SK-N-SH treated with all-trans-retinoic acid at 6 μM for 48 hours (cell line): ENCODE measurements at places on chromosomes 16 and 17.

- ATAC-seq = no peak
Observed at GRCh38 chr17:14437176-14437575, 136.3 kb downstream of the HS3ST3B1 start.

DNA sequence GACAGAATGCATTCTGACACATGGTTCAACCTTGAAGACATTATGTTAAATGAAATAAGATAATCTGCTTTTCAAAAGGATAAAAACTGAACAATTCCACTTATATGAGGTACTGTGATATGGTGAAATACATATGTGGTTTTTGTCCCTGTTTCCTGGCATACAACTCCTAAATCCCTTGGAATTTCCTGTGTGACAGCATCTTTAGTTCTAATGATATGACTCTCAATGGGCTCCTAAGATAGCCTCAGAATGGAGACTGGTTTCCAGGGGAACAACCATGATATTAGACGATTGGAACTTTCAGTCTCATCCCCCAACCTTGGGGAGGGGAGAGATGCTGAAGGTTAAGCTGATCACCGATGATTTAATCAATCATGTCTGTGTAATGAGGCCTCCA is 37.7 kb upstream of the PHLPP2 start:
- no peak for ATAC-seq

GRCh38 chr17:67559381-67559966 is 158.3 kb upstream of the NOL11 start:
- ATAC-seq = no peak

DNA sequence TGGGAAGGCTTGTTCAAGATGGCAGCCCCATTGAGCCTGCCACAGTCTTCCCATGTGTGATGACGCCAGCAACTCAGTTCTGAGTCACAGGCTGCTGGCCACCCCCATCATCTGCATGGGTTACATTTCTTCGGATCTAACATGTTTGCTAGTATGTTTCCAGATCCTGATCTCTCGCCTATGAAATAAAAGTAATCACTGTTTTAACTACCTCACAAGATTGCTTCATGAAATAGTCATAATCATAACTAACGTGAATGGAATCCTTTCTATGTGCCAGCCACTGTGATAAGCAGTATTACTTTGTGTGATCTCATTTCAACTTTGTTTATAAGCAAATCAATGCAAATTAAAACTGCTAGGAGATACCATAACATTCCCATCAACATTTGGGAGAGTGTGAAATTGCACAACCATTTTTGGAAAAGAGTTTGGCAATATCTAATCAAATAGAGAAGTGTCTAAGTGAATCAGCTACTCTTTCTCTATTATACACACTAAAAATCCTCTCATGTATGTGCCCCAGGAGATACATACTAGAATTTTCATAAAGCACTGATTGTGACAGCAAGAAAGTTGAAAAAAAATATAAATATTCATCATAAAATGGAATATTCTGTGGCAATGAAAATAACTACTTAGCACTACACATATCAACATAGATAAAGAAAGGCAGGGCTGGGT is 300.2 kb upstream of the IRX5 start:
- no peak for ATAC-seq

GRCh38 chr17:76748657-76749056 is 10.7 kb downstream of the MFSD11 start:
- no peak for ATAC-seq

DNA sequence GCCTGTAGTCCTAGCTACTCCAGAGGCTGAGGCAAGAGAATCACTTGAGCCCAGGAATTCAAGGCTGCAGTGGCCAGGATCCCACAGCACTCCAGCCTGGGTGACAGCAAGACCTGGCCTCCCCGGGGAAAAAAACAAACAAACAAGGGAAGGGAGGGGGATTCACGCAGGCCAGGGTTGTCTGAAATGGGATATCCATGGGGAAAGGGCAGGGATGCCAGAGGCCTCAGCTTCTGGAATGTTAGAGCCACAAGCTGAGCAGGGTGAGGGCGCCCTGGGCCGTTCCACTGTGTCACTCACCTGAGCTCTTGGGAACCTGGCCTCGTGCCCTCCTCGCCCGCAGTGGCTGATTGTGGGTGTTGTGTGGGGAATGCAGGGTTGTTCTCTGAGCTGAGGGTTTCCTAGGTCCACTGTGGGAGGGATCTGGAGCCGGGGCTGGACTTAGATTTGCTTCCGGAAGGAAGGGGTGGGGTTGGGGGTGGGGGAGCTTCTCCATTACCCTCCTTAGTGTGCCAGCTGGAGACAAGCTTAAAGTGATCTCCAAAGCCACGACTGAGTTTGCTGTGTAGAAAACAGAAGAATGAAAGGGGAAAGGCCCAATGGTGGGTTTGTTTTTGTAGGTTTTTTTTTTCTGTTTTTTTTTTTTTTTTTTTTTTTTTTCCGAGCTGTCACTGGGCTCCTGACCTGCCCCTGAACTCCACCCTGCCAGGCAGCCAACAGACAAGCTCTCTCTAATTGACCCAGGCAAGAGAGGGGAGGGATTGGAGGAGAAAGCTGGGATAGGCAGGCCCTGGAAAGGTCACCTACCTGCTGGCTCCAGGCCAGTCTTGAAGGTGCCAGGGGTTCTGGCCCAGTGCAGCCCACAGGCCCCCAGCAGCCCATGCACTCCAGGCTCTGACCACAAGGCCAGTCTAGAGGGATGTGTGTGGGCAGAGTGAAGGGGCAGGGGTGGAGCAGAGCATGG is at the start of gene SULT1A1:
SULT1A1 (minus strand) TSS at position 414 of the 964 bp plus-strand sequence. CDS start 1,189 bp downstream, outside the sequence.
- ATAC-seq = no peak; the same call in 2 of the 3 replicates

DNA sequence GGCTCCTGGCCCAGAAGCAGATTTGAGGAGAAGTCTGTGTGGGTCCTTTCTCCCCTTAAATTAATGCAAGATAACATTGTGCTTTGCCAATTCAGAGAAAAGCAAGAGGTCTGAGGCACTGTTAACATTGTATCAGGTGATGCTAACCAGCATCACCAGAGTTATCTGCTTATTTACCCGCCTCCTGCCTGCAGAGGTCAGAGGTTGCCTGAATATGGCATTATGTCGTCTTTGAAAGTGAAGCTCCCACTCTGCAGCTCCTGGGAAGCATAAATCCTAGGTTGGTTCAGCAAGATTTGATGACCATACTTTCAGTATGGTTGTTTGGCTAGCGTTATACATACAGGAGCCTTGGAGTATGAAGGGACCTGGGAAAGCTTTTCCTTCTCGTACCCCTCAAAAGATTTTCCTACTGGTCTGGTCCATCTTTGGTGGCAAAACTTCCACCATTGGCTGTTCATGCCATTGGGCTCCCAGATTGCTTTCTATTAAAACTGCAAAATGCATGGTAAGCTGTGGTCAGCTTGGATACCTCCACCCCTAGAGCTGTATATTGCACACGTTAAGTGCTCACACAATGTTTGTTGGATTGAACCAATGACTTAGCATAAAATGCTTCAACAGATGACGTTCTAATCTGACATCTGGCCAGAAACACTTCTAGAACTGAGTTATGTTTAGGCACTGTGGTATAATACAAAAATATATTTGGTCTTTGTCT is 24.1 kb downstream of the CHD9 start:
- no peak for ATAC-seq

GRCh38 chr17:75411328-75412067 is 6.0 kb upstream of the GRB2 start:
- ATAC-seq = no peak

DNA sequence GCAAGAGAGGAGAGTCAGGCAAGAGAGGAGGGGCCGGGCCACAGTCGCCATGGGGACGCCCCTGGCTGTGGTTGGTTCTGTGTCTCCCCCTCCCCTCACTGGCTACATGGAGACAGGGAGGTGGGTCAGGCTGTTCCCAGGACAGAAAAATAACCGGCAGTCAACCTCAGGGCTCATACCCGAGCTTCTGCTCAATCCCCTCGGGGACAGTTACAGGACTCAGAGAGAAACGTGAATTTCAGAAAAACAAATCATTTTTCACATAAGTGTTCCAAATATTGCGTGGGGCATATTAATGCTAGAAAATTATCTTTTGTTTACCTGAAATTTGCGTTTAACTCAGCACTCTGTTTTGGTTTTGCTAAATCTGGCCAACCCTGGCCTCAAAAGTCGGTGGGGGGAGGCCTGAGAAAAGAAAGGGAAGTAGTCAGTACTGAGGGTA is 22.2 kb upstream of the CPSF4L start:
- ATAC-seq = no peak; the same call in 2 of the 3 replicates

DNA sequence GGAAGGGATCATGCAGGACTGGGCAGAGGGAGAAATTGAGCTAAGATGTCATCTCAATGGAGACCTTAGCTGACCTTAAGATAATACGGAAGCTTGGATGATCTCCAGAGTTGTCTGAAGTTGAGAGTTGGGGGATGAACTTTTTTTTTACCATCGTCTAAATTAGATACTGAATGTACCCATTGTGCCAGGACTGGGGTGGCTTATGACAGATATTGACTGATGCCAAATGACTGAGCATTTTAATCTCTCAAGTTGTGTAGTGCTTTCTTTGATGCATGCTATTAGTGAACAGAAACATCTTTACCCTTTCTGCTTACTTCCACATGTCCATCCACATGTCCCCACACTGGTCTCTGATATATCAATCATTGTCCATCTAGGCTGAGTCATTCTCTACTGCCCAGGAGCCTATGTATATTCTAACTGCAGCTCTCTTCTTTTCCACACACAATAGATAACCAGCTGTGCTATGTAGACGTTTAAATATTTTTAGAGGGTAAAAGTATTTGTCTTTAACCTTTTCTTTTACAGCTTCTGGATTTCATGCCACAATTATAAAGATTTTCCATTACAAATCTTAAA is 60.2 kb upstream of the ZKSCAN2 start:
- ATAC-seq = no peak

- ATAC-seq = no peak
Observed at GRCh38 chr16:8946544-8946943, 17.2 kb downstream of the USP7 start.

DNA sequence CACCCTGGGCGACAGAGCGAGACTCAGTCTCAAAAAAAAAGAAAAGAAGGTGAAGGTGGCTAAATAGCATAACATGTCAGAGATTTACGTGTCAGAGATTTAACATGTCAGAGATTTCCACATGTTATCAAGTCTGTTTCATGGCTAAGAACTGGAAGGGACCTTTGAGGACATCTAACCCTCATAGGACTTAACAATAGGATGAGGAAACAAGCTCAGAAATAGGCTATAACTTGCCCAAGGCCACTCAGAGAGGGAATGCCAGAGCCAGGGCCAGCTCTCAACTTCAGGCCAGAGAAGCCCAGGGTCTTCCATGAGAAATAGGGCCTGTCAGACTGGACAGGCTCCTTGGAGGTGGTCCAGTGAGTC is 26.8 kb upstream of the ZNF629 start:
- ATAC-seq = no peak; the same call in 2 of the 3 replicates

DNA sequence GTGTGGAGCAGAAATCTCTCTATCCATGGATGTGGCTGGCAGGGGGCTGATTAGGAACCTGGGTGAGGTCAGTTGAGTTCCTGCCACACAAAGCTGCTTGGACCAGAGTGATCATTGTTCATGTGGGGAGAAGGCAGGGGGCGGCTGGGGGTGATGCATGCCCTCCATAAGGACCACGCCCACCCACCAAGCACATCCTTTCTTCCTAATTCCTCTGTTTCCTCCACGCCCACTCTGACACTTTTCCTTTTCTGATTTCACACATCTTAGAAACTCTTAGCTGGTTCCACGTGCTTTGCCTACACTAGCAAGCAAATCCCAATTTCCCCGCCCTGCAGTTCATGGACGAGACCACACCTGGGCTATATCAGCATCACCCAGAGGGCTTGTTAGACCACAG is 108.5 kb downstream of the SDK2 start:
- ATAC-seq = no peak

DNA sequence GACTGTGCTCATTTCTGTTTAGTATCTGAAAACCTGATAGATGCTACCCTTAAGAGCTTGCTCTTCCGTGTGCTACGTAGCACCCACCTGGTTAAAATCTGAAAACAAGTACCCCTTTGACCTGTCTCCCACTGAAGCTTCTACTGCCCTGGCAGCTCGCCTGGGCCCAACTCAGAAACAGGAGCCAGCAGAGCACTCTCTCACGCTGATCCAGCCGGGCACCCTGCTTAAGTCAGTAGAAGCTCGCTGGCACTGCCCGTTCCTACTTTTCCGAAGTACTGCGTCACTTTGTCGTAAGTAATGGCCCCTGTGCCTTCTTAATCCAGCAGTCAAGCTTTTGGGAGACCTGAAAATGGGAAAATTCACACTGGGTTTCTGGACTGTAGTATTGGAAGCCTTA is 18.9 kb downstream of the NTAN1 start:
- ATAC-seq = no peak

GRCh38 chr16:79665970-79666369 is 65.4 kb upstream of the MAF start:
- ATAC-seq = no peak
